ENCODE measurements at places on chromosomes 6 and 20.

DNA sequence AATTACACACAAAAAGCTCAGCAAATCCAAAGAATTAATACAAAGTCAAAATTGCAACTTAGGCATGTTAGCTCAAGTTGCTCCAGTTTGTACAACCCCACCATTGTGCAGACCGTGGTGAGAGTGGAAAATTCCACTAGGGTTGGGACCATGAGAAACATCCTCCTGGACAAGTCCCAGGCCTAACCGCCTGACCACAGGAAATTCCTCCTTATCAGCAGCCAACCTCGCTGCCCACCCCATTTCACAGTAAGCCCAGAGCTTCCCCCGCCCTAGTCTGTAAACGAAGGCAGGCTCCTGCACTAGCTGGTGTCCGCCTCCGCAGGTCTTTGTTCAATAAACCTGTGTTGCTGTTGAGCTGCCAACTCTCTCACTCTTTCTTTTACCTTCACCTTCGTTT, 1023.3 kb downstream of the EYS start:
- no peak for DNase-seq

DNA sequence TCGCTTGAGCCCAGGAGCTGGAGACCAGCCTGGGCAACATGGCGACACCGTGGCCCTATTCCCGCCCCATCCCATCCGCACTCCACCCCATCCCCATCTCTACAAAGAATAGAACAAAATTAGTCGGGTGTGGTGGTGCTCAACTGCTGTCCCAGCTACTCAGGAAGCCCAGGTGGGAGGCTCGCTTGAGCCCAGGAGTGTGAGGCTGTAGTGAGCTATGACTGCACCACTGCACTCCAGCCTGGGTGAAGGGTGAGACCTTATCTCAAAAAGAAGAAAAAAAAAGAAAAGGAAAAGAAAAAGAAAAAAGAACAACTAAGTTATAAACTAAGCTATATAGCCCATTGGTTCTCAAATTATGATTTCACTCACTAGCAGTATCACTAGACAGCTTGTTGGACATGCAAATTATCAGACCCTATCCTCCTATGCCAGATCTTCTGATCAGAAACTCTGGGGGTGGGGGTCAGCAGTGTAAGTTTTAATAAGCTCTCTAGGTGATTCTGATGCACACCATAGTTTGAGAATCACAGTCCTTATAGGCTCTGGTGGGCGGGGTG, 491 bp upstream of the ITCH start:
- DNase-seq = no peak

- no peak for DNase-seq
Measured at GRCh38 chr6:43923376-43924221, 153.6 kb downstream of the VEGFA start.

GRCh38 chr20:8152183-8152582, 20.1 kb downstream of the PLCB1 start:
- no peak for DNase-seq

DNA sequence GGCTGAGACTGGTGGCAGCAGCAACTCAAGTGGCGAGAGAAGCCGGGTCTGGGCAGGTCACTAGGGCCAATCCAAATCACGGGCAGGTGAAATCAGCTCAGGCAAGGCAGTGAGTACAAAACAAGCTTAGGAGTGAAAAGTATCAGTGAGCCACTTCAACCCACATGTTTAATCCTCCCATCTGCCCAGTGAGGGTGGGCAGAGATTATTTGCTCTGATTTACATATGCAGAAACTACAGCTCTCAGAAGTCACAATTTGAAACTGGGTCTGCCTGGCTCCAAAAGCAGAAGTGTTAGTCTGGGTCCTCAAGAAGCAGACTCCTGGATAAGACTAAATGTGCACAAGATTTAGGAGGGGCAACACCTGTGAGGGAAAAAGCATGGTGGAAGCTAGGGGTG, 173.7 kb upstream of the LRFN2 start:
- DNase-seq = no peak

DNA sequence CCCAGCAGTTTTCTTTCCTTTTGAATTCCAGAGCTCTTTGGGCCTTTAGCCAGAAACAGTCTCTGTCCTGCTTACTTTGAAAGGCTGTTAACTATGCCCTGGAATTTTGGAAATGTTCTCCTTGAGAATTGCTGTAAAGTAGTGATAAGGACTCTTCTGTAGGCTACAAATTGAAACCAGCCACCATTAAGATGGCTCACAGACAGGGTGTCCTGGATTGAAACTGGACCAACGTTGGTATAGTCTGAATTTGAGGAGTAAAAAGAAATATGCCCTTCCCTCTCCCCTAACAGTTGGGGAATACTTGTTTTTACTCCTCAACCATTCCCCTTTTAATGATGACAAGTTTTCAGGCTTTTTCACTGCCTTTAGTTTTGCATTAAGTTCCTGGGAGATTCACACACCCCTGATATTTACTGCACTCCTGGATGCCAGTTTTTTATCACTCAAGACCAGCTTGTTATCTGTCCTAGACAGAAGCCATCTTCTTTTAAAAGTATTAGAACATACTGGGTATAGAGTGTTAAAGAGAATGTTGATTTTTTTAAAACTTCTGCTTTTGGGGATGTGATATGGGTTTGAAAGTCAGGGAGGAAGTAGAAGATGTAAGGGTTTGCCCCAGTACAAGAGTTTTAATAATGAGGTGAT, 21.9 kb downstream of the TOP1 start:
- no peak for DNase-seq

DNA sequence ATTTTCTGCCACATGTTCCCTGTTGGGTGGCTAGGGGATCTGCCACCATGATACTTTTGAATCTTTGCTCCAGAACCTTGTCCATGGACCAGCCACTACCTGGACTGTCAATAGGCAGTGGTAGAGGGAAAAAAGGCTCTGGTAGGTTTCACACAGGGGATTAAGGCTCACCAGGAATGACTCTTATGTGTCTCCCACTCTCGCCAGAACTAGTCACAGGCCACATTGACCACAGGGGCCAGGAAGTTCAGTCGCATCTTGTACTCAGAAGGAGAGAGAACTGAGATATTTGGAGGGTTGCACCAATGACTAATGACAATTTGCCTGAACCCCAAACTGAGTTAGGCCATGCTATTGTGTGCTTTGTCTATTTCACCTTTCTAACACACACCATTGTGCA, 23.6 kb upstream of the APCDD1L start:
- DNase-seq = no peak

DNA sequence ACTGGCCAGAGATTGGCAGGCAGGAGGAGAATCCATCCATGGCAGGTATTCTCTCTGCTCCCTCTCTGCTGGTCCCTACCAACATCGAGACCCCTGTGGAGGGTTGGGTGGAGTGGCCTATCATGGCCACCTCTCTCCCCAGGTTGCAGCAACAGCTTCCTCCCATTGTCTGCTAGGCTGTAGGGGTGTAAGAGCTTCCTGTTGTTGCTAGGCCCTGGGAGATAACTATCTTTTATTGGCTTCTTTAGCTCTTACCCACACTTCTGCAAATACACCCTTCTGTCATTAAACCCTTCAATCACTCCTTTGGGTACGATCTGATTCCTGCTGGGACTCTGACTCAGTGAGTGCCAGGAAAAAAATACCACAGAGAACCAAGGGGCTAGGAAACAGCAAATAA, 66.6 kb upstream of the FAM184A start:
- DNase-seq = no peak

- DNase-seq = no peak
Measured at GRCh38 chr6:168915855-168916254, 337.8 kb downstream of the THBS2 start.

GRCh38 chr6:166036316-166037095, 131.1 kb downstream of the TBXT start:
- DNase-seq = no peak

GRCh38 chr6:121338366-121338765, 4.1 kb upstream of the TBC1D32 start:
- DNase-seq = no peak

GRCh38 chr6:7542065-7542873, 798 bp downstream of the DSP start:
- DNase-seq = no peak

DNA sequence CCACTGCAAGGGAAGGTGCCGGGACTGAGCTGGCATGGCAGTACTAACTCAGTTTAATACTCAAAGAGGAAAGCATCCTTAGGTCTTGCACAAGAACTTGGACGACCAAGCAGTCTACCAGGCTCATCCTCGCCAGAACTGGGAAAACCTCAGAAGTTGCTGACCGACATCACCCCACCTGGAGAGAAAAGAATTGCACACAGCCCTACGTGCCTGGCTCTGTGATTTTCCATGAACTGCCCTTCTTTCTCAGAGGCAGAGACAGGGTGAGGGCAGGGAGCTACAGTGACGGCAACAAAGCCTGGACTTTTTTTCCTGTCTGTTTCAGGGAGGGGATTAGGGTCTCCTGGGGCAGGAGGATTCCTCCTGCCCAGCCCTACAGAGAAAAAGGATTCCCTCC, 8.0 kb downstream of the JAG1 start:
- DNase-seq = no peak

Measured in activated T-cell treated with anti-CD3 and anti-CD28 coated beads for 24 hours (primary cell).